ENCODE measurements at places on chromosomes 3 and 15.

DNA sequence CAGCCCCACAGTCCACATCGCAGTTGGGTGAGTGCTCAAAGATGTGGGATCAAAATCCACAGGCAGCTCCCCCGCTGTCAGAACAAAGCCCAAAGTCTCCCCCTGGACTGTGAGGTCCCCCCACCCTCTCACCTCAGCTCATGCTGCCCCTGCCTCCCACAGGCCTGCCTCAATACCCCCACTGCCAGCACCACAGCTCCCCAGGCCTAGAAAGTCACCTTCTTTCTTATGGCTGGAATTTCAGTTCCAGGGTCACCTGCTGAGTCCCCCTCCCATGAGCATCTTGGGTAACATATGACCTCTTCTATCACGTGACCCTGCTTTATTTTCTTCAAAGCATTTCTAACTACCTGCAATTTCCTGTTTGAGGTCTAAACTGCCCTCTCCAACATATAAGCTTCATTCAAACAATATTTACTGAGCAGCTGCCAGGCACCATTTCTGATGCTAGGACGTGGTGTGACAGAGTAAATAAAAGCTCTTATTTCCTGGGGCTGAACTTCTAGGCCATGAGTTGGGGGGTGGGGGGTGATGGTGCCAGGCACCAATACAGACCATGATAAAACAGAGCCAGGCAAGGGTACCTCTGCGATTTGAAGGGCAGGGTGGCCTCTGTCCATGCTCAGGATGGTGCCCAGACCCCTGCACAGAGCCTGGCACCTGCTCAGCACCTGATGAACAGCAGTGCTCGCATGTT lies 2.4 kb upstream of the TMEM89 start:
- H3K4me1 ChIP-seq = peaks cover 8% of the 10 kb centered on the region
- no peak for DNase-seq
- no peak overlapping the region for H3K4me3 ChIP-seq
- peaks cover 17% of the 10 kb centered on the region for H3K36me3 ChIP-seq

GRCh38 chr3:167054926-167055325 lies 325.2 kb downstream of the ZBBX start:
- DNase-seq = no peak
- H3K27me3 ChIP-seq = no peaks in the 10 kb centered on the region
- H3K36me3 ChIP-seq = no peaks in the 10 kb centered on the region
- H3K27ac ChIP-seq = no peak overlapping the region
- H3K4me3 ChIP-seq = no peak overlapping the region

- H3K4me3 ChIP-seq = no peak overlapping the region
- no peaks in the 10 kb centered on the region for H3K4me1 ChIP-seq
- H3K27me3 ChIP-seq = no peaks in the 10 kb centered on the region
- H3K36me3 ChIP-seq = no peaks in the 10 kb centered on the region
- DNase-seq = no peak
Measured at GRCh38 chr3:185397676-185398075, 34.7 kb downstream of the MAP3K13 start.

DNA sequence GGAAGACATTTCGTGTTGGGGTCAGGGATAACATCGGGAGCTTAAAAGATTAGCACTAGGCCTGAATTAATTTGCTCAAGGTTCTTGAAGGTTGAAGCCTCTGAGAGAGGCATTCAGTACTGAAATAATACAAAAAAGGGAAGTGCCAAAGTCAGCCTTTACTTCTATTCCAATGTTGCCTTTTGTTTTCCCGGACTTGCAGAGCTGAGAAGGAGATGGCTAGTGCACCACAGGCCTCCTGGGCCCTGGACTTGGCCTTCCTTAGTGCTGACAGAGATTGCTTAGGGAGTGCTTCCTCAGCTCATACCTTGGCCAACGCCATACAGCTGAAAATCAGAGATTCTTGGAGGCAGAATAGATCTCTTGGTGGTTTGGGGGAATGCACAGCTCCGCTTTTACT lies 333.6 kb upstream of the TBL1XR1 start:
- no peaks in the 10 kb centered on the region for H3K4me1 ChIP-seq
- no peaks in the 10 kb centered on the region for H3K27me3 ChIP-seq
- no peak overlapping the region for H3K4me3 ChIP-seq
- no peak for DNase-seq

DNA sequence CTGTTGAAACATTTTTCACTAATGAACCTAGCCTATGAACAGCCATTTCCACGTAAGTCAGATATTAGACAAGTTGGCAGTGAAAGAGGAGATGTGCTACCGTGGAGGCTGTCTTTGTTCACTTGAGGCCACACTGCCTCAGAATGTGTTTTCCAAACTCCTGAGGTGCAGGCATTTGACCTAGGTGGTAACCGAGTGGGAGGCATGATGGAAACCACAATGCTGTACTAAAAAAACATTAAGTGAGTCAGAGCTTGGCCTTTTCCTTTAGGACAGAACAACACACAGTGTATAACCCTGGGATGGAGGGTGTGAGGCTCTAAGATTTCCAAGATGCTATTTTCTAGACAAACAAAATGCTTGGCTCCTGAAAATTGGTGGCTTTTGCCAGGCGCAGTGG lies 406.3 kb downstream of the SOX2 start:
- H3K27me3 ChIP-seq = no peaks in the 10 kb centered on the region
- H3K36me3 ChIP-seq = no peaks in the 10 kb centered on the region
- no peak overlapping the region for H3K27ac ChIP-seq

DNA sequence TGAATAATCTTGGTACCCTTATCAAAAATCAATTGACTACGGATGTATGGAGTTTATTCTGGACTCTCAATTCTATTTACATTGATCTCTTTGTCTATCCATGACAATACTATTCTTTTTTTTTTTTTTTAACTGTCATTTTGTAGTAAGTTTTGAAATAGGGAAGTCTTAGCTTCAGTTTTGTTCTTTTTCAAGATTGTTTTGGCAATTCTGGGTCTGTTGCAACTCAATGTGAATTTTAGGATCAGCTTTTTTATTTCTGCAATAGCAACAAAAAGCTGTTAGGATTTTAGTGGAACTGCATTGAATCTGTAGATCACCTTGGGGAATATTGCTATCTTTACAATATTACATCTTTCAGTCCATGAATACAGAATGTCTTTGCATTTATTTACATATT lies 21.4 kb downstream of the BTLA start:
- H3K27ac ChIP-seq = no peak overlapping the region
- peaks cover 33% of the 10 kb centered on the region for H3K4me1 ChIP-seq
- DNase-seq = no peak
- H3K36me3 ChIP-seq = peaks cover 33% of the 10 kb centered on the region
- no peaks in the 10 kb centered on the region for H3K27me3 ChIP-seq
- H3K4me3 ChIP-seq = no peak overlapping the region

GRCh38 chr3:101381809-101382208 lies 61.4 kb upstream of the IMPG2 start:
- H3K36me3 ChIP-seq = peaks cover 12% of the 10 kb centered on the region
- peaks cover 11% of the 10 kb centered on the region for H3K4me1 ChIP-seq
- no peak for DNase-seq
- no peak overlapping the region for H3K4me3 ChIP-seq

- no peaks in the 10 kb centered on the region for H3K36me3 ChIP-seq
- DNase-seq = no peak
- no peaks in the 10 kb centered on the region for H3K27me3 ChIP-seq
- H3K4me3 ChIP-seq = no peak overlapping the region
Measured at GRCh38 chr3:150450916-150451315, 42.8 kb downstream of the TSC22D2 start.

GRCh38 chr3:41411065-41411464 lies 211.8 kb downstream of the CTNNB1 start:
- no peak overlapping the region for H3K4me3 ChIP-seq
- H3K27me3 ChIP-seq = no peaks in the 10 kb centered on the region
- H3K36me3 ChIP-seq = no peaks in the 10 kb centered on the region
- DNase-seq = no peak

DNA sequence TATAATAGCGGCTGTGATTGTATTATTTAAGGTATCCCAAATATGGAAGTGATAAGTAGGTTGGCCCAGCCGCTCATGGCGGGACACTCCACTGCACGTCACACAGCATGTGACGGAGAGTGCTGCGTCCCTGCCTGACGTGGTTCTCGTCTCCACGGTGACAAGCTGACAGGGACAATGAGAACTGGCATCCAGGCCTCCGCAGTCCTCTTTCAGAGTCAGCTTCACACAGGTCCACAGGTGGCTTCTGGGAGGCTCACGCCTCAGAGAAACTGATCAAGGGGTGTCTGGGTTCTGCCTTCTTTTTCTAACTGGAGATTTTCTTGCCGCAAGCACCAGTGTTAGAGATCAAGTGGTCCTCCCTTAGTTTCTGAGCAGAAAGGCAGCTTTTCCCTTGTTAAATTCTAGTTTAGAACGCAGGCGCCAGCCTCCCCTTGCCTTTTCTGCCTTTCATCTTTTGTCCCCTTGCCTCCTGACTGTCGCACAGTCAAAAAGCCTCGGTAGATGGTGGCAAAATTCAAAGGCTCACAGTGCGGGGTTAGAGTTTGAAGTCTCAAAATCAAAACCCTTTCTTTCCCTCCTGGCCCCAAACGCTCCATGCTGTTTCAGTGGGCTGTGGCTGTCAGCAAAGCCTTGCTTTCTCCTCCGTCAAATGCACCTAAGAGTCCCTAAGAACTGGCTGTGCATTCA lies 120.9 kb downstream of the ATP10A start:
- no peaks in the 10 kb centered on the region for H3K27me3 ChIP-seq
- no peaks in the 10 kb centered on the region for H3K36me3 ChIP-seq
- DNase-seq = no peak

GRCh38 chr3:34077417-34078195 lies 279.2 kb downstream of the PDCD6IP start:
- no peak overlapping the region for H3K27ac ChIP-seq
- H3K27me3 ChIP-seq = no peaks in the 10 kb centered on the region
- DNase-seq = no peak
- no peaks in the 10 kb centered on the region for H3K4me1 ChIP-seq
- H3K36me3 ChIP-seq = no peaks in the 10 kb centered on the region

DNA sequence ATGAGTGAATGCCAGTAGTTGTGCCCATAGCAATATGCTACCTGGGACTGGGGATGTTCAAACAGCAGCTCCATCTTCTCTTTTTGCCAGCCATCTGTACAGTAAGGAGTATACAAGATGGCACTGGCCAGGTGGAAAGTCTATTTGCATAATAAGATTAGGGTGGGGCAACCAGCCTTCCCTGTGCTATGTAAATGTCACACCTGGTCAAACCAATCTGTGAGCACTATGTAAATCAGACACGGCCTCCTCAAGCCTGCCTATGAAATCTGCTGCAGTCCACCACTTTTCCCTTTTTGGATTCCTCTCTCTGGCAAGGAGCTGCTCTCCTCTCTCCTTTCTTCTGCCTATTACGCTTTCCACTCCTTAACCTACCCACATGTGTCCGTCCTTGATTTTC lies 53.0 kb downstream of the C3orf80 start:
- H3K36me3 ChIP-seq = peaks cover 24% of the 10 kb centered on the region
- no peak for DNase-seq

- no peak overlapping the region for H3K27ac ChIP-seq
- H3K36me3 ChIP-seq = no peaks in the 10 kb centered on the region
- no peaks in the 10 kb centered on the region for H3K4me1 ChIP-seq
- no peak for DNase-seq
- H3K4me3 ChIP-seq = no peak overlapping the region
Measured at GRCh38 chr3:195041871-195042742, 228.9 kb downstream of the XXYLT1 start.

DNA sequence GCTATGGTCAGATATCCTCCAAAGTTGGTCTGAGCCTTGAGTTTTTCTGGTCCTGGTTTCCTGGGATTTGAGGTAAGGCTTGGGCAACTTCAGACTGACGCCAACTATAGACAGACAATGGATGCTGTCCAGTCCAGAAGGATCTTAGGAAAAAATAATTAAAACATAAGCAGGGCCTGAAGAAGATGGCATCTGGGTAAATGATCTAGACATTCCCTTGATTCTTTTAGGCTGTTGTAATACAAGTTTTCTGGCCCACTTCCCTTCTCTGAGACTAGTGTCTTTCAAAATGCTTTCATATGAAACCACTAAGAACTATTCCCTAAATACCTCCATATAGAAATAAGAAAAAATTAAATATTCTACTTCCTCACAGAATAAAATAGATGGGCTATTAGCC lies 47.7 kb upstream of the PLXND1 start:
- H3K27me3 ChIP-seq = no peaks in the 10 kb centered on the region
- no peak for DNase-seq
- H3K4me3 ChIP-seq = no peak overlapping the region
- no peak overlapping the region for H3K27ac ChIP-seq

DNA sequence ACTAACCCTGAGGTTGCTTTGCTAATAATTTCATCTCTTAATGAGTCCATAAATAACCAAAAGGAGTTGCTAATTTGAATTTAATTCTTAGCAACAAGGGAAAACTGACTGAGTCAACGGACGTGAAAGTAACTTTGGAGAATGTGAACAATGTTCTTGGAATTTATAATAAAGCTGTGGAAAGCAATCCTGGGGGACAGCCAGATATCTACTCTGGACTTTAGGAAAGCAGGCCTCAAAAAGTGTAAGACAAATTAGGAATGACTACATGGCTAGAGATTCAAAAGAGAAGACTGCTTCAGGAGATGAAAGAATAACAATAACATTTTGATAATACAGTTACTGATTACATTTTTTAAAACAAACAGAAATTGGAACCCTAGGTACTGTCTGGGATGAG lies 318.4 kb upstream of the COL8A1 start:
- H3K4me1 ChIP-seq = no peaks in the 10 kb centered on the region
- no peak overlapping the region for H3K4me3 ChIP-seq
- H3K27me3 ChIP-seq = no peaks in the 10 kb centered on the region
- no peaks in the 10 kb centered on the region for H3K36me3 ChIP-seq
- H3K27ac ChIP-seq = no peak overlapping the region

DNA sequence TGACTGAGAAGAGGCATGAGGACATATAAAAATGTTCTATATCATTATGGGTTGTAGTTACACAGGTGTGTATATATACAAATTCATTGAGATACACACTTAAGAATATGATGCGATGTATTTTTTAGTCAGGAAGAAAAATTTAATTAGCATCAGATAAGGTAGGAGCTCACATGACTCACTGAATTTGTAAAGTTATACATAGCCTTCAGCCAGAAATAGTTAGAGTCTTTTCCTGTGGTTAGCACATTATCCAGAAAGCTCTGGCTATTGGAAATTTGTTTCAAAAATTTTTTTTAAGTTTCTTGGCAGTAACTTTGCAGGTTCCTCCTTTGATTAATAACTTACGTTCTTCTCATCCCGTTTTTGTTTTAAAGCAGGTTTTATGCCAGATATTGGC lies 88.6 kb downstream of the STT3B start:
- H3K27me3 ChIP-seq = no peaks in the 10 kb centered on the region
- peaks cover 86% of the 10 kb centered on the region for H3K36me3 ChIP-seq
- no peaks in the 10 kb centered on the region for H3K4me1 ChIP-seq
- no peak overlapping the region for H3K4me3 ChIP-seq
- H3K27ac ChIP-seq = no peak overlapping the region

DNA sequence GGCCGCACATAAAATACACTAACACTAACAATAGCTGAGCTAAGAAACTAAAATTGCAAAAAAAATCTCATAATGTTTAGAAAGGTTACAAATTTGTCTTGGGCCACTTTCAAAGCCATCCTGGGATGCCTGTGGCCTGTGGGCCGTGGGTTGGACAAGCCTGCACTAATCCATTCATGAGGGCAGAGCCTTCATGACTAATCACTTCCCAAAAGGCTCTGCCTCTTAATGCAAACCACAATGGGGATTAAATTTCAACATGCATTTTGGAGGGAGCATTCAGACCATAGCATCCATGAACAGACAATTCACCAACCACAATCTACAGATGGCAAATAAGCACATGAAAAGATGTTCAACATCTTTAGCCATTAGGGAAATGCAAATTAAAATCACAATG lies 128.2 kb downstream of the SUCLG2 start:
- H3K36me3 ChIP-seq = peaks cover 30% of the 10 kb centered on the region
- no peak for DNase-seq
- no peak overlapping the region for H3K4me3 ChIP-seq
- no peaks in the 10 kb centered on the region for H3K27me3 ChIP-seq
- no peaks in the 10 kb centered on the region for H3K4me1 ChIP-seq
